ENCODE measurements at places on chromosomes 6 and 20.
A peak's percentile ranks its signal among the peaks of the same experiment; 100 is the strongest.

DNA sequence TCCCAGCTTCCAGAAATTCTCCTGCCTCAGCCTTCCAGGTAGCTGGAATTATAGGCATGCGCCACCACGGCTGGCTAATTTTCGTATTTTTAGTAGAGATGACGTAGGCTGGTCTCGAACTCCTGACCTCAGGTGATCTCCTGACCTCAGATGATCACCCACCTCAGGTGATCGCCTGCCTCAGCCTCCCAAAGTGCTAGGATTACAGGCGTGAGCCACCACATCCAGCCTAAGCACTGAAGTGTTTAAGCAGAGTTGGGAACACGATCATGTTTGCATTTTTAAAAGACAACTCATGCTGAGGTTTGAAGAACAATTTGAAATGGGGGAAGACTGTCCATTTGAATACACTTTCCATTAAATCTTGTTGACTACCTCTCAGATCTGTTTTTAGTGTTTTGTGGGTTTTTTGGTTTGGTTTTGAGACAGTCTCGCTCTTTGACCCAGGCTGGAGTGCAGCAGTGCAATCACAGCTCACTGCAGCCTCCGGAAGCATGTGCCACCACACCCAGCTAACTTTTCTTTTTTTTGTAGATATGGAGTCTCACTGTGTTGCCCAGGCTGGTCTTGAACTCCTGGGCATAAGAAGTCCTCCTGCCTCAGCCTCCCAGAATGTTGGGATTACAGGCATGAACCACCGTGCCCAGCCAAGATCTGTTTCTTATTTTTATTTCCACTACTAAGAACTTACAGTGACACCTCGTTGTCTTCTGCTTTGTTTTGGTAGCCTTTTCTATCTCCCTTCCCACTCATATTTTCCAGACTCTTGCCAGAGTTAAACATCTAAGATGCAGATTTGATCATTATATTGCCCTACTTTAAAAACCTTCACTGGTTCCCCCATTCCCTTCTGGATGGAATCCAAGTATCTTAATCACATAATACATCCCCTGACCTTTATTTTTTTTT, 5.5 kb downstream of the CASP8AP2 start:
- DNase-seq: peak; percentile 36

DNA sequence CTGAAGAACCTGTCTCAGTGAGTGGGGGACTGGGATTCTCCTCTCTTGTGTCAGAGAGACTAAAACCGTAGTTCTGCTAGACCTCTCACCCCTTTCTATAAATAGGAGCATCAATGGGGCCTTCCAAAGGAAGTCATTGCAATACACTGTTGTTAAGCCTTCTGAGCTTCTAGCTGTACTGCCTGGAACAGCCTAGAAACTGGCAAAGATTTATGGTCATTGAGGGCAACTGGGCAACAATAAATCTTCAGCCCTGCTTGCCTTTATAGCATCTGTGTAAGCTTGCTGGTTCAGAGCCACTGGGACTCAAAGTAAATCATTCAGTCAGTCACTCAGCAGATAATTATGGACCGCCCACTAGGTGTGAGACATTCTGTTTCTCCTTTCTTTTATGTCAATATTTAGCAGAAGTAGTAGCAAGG, 53.2 kb downstream of the PPP1R14C start:
- no peak for DNase-seq

DNA sequence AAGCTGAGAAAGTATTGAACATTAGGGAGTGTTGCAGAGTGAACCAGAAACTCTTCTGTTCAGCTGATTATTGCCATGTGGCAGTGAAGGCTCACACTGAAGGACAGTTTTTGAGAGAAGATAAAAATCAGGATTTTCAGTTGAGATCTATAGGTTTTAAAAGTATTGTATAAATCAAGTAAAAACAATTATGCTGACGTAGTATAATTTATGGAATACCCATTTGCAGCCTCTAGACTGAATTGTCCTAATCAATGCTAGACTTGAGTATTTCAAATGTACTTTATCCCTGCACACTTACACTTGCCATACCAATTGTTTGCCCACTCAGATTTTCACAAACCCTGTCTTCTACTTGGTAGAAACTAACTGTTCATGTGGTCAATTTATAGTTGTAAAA, 245.8 kb downstream of the FRK start:
- no peak for DNase-seq

GRCh38 chr6:84066536-84066935, 33.0 kb downstream of the MRAP2 start:
- no peak for DNase-seq

DNA sequence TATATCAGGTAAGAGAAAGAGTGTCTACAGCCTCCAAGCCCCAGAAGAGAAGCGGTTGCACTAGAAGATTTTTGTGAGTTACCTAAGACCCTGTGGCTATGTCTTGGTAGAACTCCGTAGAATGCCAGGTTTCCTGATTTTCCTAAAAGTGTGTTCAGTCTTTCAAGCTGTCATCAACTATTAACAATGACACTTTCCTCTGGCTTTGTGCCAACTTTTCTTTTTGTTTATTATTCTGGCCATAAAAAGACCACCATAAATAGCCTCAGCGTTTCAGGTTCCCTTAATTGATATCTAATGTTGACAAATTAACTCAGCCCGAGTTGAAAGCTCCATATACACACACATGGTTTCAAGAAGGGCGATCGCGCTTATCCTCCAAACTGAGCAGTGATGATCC, 1.2 kb downstream of the PAK5 start:
- no peak for DNase-seq

DNA sequence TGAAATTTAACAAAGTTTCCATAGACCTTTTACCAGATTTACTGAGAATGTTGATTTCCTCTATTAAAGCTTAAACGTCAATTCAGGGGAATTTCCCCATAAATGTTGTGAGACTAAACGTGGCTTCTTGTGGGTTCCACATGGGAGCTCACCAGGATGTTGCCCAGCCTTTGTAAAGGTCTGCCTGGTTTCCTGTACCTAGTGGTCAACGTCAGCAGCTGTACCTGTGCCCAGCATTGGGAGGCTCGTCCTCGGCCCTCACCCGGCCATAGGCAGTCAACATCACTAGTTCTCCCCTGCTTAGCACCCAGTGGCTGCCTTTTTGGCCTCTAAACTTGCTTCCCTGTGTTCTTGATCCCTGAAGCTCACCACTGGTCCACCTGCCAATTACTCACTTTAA, 22.1 kb upstream of the CD83 start:
- no peak for DNase-seq

- no peak for DNase-seq
These were observed 180.9 kb downstream of the SASH1 start for GRCh38 chr6:148523551-148523950.

GRCh38 chr20:20585146-20585545, 127.3 kb downstream of the RALGAPA2 start:
- DNase-seq: no peak

- DNase-seq: no peak
These were observed 113.4 kb downstream of the MAP3K4 start for GRCh38 chr6:161104966-161105365.

- no peak for DNase-seq
These were observed 117.5 kb downstream of the EYA4 start for GRCh38 chr6:133358574-133359150.

- no peak for DNase-seq
These were observed 37.9 kb upstream of the RNF24 start for GRCh38 chr20:4053071-4053919.

GRCh38 chr6:56851541-56852259, 103.2 kb upstream of the BEND6 start:
- DNase-seq: no peak

DNA sequence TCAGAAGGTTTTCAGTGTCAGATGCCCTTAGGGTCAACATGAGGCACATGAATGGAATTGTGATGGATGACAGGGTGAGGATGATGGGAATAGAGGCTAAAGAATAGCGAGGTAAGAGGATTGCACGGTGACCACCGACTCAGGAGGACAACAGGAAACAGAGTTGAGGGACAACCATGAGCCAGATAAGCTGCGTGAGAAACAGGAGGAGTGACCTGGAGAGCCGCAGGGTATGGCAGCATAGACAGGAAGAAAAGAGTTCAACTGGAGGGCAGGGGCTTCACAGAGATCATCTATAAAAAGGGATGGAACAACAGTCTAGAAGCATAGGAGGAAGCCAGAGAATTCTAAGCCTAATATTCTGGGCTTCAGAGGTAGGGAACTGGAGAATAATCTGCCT, 84.7 kb upstream of the ENPP5 start:
- no peak for DNase-seq

DNA sequence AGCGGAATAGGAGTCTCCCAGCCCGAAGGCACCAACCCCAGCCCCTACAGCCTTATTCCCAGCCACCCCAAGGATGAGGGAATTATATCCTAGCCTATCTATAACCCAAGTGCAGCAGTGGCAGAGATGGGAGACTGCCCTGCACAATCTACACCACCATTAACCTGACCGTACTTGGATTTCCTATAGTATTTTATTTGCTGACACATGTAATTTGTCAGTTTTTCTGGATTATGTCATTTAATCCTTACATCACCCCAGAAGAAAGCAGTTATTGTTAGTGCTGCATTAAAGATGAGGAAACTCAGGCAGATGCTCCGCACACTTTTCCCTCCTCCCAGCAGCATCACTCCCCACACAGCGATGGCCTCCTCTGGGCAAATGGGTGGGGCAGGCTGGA, 6.0 kb downstream of the BFSP1 start:
- DNase-seq: no peak

- no peak for DNase-seq
These were observed 30.9 kb downstream of the RSPH3 start for GRCh38 chr6:158969148-158969547.

GRCh38 chr6:119609865-119610264, 260.3 kb upstream of the MAN1A1 start:
- no peak for DNase-seq

DNA sequence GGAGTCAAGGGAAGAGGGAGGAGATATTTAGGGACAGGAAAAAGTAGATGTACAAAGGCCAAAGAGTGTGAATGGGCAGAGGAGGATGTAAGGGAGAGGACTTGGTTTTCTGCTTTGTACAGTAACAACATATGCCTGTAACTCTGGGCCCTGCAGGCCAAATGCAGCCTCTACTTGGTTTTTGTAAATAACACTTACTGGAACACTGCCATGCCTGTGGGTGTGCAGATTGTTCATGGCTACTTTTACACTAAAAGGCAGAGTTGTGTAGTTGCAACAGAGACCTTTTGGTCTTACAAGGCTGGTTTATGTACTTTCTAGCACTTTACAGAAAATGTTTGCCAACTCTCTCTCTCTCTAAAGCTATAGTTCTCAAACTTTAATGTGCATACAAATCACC, 157.1 kb downstream of the PHACTR1 start:
- DNase-seq: no peak

DNA sequence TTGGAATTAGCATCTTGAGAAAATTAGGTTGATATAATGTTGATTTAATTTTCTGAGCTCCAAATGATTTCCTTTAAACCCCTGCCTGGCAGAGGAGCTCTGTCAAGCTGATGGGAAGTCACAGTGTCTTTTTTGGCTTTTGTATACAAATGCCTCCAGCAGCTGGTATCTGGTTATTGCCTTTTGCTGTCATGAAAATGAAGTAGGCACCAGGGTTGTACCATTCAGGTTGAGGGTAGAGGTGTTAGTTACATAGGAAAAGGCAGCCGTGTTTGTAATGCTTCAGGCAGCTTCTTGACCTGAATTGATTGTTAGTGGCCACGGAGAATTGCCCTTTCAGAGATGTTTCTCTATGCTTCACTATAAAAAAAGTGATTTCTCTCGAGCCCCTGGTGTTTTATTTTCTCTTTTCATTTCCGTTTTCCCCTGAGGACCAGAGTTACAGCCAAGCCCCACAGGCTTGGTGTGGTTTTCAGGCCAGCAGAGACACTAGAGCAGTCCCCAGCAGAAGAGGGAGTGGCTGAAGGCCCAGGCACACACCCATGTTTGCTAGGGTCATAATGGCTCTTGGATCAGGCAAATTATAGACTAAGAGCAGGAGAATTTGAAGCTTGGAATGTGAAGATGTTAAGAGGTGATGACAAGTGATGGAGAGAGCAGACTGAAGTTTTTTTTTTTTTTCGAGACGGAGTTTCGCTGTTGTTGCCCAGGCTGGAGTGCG, 21.6 kb downstream of the CMTR1 start:
- DNase-seq: no peak
